ENCODE measurements at places on chromosomes 6 and 20.
A peak's percentile ranks its signal among the peaks of the same experiment; 100 is the strongest.

GRCh38 chr20:11454966-11455799, 462.5 kb upstream of the BTBD3 start:
- DNase-seq = no peak

GRCh38 chr20:58075586-58076345, 152.7 kb downstream of the ANKRD60 start:
- no peak for DNase-seq

- no peak for DNase-seq
Observed at GRCh38 chr6:114039841-114040240, 68.9 kb upstream of the HDAC2 start.

- no peak for DNase-seq
Observed at GRCh38 chr20:61756966-61757677, 308.6 kb downstream of the TAF4 start.

GRCh38 chr6:32700391-32701040, 34.1 kb upstream of the HLA-DQB1 start:
- DNase-seq = no peak

DNA sequence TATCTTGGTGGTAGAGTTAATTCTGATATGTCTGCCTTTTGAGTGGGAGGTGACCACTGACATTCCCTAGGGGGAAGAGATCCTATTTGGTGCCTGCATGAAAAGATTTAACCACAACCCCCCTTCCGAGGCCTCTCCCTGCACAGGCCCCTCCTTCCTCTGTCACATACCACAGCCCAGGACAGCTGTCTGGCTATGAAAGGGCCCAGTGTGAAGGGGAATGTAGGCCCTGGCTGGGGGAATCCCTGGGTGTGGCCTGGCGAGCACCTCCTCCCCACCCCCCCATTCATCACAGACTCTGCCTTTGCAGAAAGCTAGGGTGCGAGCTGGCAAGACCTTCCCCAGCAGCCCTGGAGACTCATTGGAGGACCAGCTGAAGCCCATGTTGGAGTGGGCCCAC, 27.4 kb upstream of the MAPRE1 start:
- DNase-seq = no peak

- DNase-seq = no peak
Observed at GRCh38 chr6:35765739-35766138, 10.7 kb upstream of the CLPSL2 start.

DNA sequence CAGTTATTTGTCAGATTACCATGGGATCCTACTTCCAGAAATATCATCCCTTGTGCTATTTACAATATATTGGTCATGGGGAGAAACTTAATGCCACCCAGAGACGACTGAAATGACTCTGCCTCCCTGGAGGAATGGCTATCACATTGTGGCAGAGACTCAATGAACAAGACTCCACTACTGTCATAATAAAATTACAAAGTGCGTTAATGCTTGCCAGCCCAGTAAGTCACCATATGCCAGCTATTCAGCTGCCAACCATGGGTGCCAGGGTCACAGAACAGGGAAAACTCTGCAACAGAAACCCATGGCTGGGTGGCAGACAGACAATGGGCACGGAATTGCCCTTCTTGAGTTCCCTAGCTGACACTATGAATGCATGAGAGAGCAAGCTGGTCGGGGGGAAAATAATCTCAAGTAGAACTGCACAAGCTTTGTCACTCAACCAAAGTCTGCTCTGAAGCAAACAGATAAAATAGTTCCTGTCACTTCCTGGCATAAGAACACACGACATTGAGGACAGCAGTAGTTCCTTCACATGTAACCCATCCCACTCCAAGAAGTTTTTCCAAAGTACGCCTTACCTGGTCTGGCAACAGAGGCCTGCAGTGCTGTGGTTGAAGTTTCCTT, 32.1 kb downstream of the TP53INP2 start:
- DNase-seq = no peak

GRCh38 chr6:43951063-43951755, 176.0 kb downstream of the MRPL14 start:
- no peak for DNase-seq

- DNase-seq = no peak
Observed at GRCh38 chr6:42140756-42141602, 1.4 kb downstream of the C6orf132 start.

DNA sequence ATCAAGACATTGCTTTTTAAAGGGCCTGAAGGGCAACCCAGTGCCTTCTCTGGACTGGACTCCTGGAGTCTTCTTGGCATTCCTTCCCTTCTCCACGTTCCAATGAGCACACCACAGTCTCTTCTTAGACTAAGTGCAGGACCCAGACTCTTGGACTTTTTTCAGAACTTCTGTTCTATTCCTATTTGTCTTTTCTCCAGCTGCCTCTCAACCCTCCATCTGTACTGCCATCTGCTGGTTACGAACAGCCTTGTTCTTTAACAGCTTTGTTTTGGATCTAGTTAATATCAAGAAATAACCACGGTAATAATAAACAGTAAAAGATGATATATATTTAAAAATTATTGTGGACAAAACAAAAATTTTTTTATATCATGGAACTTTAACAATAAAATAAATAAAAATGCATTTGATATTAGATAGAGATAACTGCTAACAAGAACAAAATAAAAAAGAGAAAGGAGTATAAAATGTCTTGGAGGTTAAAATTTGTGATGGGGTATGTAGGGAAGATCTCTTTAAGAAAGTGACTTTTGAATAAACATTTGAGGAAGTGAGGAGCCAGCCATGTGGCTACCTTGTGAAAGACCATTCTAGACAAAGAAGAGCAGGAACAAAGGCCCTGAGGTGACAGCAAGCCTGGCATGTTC, 105.1 kb upstream of the HCRTR2 start:
- DNase-seq = no peak

- DNase-seq = no peak
Observed at GRCh38 chr20:55500130-55500529, 505.2 kb downstream of the CBLN4 start.

GRCh38 chr20:46937533-46938226, 43.0 kb downstream of the EYA2 start:
- DNase-seq = no peak

DNA sequence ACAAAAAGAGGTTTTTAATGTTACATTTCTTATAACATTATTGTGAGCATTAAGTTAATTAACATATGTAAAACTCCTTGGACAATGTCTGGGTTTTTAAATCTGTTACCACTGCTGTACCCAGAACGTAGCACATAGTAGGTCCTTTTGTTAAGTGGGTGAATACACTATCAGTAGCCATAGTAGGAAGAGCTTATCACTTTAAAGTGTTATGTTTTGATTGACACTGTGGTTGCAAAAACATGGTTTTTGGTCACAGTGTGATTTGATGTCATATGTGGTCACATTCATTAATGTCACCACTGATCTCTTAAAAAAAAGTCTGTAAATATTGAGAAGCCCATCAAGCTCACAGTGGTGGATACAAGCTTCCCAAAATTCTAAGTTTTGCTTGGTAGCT, 160.7 kb downstream of the PLCB1 start:
- DNase-seq = no peak

- DNase-seq = no peak
Observed at GRCh38 chr6:71808865-71809264, 77.5 kb upstream of the RIMS1 start.

DNA sequence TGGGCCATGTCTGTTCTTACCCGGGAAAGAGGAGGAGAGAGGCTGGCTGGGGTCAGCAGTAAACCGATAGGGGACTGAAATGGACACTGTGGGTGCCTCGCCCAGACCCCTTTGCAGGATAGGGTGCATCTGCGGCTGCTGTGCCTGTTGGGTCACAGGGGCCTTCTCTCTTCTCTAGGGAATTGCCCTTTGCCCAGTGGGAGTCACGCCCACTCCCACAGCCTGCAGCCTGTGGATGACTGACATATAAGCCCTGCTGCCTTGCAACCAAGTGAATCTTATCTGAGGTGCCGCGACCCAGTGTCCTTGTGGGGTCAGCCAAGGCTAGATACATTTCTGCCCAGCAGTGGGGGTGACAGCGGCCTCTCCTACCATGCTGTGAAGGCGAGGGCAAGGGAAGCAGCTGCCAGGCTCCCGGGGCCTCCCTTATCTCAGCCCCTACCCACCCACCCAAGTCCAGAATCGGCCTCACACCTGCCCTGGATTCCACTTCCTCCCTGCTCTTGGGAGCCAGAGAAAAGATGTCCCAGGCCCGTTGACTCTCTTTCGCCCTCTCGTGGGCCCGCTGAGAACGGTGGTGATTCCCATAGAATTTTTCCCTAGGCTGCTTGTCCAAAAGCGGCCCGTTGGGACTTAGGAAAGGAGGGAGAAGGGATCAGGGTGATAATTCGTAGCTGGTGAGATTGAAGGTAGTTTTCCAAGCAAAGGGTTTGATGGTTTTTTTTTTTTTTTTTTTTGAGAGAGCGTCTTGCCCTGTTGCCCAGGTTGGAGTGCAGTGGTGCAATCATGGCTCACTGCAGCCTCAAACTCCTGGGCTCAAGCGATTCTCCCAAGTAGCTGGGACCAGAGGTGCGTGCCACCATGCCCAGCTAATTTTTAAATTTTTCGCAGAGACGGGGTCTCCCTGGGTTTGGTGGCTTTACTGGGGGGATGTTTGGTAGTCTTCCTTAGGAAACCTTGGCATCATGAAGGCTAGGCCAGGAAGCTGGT, 76.4 kb upstream of the RNF24 start:
- DNase-seq = peak; percentile 20

- DNase-seq = no peak
Observed at GRCh38 chr20:62155428-62156253, 12.1 kb downstream of the SS18L1 start.

DNA sequence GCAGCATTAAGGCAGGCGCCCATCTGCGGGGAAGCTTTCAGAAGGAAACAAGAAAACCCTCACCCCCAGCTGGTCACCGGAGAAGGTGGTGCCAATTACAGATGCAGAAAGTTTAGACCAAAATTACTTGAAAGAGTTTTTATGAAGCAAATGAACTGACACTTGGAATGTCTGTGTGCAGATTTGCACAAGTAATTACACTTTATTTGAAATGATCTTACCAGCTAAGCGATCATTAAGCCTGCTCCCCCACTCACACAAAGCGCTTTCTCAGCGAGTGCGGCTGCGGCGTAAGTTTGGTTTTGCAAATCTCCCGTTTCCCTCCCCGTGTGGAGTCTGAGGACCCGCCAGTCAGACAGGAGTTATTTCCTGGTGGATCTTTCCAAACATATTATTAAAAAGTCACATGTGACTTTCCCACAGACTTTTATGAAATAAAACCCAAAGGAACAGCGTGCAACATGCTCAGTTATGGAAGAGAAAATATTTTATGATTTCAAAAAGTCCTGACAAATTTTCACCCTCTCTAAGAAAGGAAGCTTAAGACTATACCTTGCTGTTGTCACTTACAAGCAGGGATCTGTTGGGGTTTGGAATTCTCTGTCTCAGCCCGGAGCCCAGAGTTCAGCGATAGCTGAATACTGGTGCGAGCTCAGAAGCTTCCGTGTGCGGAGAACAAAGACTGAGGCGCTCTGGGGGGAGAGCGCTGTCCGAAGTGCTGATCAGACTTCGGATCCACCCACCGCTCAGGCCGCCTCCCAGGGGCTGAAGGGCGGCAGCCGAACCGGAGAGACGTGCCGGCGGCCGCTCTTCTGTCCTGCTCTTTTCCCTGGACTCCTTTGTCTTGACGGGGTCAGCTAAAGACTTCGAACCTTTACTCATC, 2.7 kb upstream of the MYT1 start:
- DNase-seq = no peak

GRCh38 chr20:41182296-41183212, 45.2 kb downstream of the PLCG1 start:
- no peak for DNase-seq

GRCh38 chr6:157152556-157152955, 170.8 kb downstream of the TMEM242 start:
- DNase-seq = no peak

GRCh38 chr20:40980106-40980827, 48.4 kb upstream of the TOP1 start:
- DNase-seq = no peak

GRCh38 chr6:148041546-148041945, 301.1 kb upstream of the SASH1 start:
- DNase-seq = no peak

DNA sequence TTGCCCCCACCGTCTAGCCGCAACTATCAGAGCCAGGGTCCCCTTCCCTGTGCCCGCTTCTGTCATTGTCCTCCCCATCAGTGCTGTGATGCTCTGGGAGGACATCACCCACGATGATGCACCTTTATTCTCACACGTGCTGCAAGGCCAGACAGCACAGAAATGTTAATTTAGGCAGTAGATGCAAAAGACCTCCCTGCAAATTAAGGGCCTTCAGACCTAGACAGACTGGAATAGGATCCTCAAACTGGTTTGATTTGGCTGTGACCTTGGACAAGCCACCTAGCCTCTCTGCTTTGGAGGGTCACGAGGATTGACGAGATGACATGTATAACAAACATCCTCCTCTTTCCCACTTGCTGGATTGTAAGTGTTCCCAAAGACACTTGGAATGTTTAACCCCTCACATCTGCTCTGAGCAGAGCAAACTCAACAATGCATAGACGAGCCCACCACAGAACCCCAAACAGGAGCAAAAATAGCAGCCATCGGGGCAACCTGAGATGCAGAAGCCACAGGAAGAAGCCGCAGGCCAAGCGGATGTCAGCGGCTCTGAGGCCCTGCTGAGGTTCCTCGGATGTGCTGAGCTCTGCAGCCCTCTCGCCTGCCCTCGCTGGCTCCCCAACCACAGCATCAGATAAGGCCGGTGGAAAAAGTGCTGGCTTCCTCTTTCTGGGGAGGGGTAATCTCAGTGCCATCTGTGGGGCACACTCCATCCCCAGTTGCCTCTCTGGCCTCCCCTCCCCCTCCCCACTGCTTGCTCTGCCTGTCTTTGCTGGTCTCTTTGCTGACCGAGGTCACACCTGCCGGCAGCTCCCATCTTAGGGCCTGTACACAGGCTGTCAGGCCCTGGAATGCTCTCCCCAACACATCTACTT, 35.3 kb downstream of the TOX2 start:
- peak; percentile 29 for DNase-seq

DNA sequence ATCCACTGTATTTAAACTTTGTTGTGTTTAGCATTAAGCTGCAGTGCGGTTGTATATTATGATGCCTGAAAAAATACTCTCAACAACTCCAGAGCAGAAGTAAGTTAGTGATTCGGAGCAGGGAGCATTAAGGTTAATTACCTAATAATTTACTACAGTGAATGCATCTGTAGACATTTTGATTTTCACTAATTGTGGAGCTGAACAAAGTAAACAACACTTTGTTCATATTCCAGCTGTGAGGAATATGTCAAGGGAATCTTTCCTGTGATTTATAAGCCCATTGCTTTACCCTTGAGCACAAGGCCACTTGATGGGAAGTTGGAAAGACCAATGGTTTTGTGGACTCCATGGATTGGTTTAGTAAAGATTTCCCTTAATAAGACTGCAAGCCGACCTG, 77.1 kb downstream of the CBLN4 start:
- DNase-seq = no peak

DNA sequence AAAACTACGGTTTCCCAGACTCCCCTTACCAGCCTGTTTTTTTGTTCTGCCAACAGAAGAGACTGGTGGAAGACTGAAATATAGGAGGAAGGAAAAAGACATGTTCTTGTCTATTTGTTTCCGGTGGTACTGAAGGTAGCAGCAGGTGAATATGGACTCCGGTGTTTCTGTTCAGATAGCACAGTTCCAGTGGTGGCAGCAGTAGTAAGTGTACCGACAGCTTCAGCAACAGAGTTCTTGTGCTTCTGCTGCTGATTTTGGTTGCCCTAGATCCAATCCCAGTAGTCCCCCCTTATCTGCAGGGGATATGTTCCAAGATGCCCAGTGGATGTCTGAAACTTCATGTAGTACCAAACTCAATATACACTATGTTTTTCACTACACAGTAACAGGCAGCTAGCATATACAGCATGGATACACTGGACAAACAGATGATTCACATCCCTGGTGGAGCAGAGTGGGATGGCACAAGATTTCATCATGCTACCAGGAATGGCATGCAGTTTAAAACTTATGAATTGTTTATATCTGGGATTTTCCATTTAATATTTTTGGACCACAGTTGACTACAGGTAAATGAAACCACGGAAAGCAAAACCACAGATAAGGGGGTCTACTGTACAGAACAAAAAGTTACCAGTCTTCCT, 301.8 kb downstream of the BTBD9 start:
- DNase-seq = no peak

Data from activated CD8-positive, alpha-beta memory T cell treated with anti-CD3 and anti-CD28 coated beads for 1 hour (primary cell).